ENCODE measurements at places on chromosomes 3 and 15. TPM values are rescaled to one million over a fixed set of nuclear protein-coding genes. Genes with fewer than 3 reads are reported as not detected.

The GOLGA8M gene
- total RNA-seq = 1.3 TPM

The PPM1L gene
- total RNA-seq = 2.1 TPM

- no peak for DNase-seq
Measured at GRCh38 chr3:46585799-46586693, 19.9 kb upstream of the LRRC2 start.

DNA sequence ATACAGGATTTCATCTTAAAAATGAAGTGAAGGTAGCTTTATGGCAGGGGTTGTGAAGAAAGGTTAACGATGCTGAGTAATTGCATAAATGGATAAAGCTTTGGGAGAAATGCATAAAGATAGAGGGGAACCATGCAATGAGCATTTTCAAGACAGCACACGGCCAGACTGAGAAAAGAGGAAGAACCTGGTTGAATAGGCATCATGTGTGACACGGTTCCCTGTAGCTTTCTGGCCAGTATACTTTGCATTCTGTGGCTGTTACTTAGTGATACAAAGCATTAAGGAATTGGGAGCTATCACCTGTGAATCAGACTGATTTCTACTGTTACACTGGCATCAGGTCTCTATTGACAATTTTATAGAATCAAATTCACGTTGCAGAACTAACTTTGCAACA lies 33.3 kb downstream of the NR2C2 start:
- DNase-seq = no peak

DNA sequence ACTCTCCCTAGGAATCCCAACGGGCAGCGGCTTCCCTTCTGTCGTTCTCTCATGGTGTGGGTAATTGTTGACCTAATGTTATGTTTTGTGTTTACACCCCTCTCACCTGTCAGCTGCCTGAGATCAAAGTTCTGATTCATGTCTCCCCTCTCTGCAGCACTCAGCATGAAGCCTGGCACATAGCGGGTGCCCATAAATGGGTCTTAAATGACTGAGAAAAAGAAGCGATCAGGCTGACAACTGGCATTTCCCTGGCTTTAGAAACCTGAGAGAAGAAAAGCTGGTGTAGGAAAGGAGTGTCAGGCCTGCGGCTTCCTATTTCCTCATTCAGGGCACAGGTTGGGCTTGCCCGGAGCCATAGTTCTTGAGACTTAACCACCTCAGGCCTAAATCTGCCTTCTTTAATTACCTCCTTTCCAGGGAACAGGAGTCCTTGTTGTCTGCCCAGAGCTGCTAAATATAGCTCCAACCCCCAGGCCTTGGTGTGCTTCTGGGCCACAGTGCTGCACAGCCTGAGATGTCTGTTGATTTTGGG lies 31.8 kb downstream of the LPP start:
- DNase-seq = no peak
